ENCODE measurements at places on chromosomes 2 and 18.

GRCh38 chr18:4198956-4199355 is 256.2 kb downstream of the DLGAP1 start:
- no peak for DNase-seq

- DNase-seq = no peak
These were observed 19.3 kb downstream of the MRPL30 start for GRCh38 chr2:99200076-99200800.

DNA sequence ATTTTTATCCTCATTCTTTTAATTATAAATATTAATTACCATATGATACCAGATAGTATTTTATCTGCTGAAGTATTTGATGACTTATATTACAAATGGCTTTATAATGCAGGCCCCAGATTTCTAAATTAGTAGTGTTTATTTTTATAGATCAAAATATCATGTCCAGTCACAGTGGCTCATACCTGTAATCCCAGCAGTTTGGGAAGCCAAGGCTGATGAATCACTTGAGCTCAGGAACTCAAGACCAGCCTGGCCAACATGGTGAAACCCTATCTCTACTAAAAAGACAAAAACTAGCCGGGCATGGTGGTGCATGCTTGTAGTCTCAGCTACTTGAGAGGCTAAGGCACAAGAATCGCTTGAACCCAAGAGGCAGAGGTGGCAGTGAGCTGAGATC is 100.1 kb upstream of the ARHGAP15 start:
- DNase-seq = no peak

DNA sequence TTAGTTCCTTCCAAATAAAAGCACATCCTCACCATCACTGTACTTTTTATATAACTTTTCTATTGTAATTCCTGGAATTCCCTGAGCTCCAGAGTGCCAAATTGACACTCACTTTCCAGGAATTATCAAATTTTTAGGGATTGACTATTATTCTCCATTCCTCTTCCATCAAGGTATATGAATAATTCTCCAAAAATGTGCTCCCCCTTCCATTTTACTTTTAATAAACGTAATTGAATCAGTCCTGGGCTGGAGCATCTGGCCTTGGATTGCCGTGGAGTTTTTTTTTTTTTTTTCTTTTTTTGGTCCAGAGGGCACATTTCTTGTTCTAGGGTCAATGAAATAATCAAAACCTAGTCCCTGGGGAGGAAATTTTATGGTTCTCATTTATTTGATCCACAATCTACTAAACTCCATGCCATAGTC is 304.3 kb downstream of the CDCA7 start:
- no peak for DNase-seq

DNA sequence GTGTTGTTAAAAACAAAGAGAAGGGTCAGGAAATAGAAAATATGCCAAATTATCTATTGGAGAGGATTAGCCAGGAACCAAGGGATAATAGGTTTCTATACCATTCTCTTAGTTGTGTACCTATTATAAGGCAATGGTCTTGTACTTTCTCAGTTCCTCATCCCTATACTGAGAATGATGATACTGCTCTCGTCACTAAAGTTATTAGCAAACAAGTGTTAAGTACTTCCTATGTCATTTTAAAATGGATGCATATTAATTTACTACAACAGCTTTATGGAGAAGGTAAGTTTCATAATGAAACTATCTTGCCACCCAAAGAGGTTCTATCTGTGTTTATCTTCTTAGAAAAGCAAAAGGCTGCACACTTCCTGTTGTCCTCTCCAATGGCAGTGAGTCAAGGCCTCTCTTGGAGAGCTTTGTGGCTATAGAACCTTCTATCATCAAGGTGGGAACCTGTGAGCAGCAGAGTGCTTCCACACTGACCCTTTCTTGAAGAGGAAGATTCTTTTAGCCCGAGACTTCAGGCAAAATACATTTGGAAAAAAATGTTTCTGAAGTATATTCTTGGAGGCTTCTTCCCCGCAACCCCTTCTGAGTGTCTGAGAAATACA is 460.7 kb upstream of the FANCL start:
- DNase-seq = no peak

DNA sequence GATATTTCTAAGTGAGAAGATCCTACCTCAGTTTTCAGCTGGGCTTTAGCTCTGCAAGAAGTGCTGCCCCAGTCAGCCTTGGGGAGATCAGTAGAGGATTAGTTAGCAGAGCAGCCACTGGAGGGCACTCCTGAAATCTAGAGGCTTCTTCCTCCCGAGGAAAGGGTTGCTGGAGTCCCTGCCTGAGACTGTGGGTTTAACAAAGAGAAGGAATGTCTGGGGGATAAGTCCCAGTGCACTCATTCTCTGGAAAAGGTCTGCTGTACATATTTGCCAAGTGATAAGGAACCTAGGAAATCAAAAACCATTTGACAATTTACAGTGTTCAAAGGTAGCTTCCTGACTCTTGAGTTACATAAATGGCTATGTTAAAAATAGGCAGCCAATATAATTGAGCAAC is 207.2 kb downstream of the SLC8A1 start:
- peak; percentile 33 for DNase-seq

- no peak for DNase-seq
These were observed 61.4 kb downstream of the ZEB2 start for GRCh38 chr2:144458541-144458940.

GRCh38 chr2:10289891-10290290 is 12.8 kb upstream of the HPCAL1 start:
- DNase-seq = no peak

DNA sequence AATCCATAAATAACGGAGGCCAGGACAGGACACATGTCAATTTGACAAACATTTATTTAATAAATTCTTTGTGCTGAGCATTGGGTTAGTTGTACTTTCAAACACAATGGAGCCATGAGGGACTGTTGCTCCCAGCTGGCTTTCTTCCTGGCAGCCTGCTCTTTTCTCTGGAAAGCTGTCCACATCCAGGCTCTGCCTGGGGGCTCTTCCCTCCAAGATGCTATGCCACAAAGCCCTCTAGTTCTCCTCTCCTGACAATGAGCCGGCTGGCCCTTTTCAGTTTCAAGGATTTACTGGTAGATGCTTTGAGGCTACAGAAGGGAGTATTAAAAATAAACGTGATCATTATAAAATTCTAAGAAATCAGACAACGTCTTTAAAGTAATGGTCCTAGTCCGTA is 44.1 kb upstream of the SLC14A2 start:
- no peak for DNase-seq

Data from NCI-H1436 treated with DMSO at 0.1 percent for 48 hours (cell line).